ENCODE measurements at places on chromosomes 5 and 9.

GRCh38 chr9:120308495-120308894 lies 271.5 kb downstream of the CDK5RAP2 start:
- no peak for DNase-seq

GRCh38 chr5:167819406-167819805 lies 472.0 kb upstream of the WWC1 start:
- DNase-seq = no peak

DNA sequence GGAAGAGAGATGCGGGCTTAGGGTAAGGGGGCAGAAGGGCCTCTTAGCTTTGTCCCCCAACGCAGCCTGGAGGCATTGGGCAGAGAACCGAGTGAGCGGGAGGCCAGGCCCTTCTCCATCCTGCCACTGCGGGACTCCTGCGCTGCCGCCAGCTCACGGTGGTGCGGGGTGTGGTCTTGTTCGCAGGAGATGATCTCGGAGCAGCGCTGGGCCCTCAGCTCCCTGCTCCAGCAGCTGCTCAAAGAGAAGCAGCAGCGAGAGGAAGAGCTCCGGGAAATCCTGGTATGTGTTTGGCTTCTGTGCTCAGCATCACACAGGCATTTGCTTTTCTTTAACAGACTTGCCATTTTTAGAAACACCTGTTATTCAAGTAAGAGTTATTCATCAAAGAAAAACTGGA lies 41.3 kb downstream of the LRSAM1 start:
- no peak for DNase-seq

GRCh38 chr5:39696672-39697398 lies 272.1 kb upstream of the DAB2 start:
- no peak for DNase-seq

DNA sequence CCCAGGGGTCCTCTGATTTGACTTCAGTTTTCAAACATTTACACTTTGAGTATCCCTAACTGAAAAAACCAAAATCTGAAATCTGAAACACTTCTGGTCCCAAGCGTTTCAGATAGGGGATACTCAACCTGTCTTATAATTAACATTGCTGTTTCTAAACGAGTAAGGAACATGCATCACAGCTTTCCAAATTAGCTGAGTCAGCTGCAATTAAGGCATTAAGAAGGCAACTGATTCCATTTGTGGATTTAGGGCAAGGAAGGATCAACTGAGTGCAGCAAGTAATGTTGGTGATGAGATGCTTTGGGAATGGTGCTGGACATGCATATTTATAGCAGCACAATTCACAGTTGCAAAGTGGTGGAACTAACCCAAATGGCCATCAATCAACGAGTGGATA lies 168.6 kb downstream of the ACER2 start:
- no peak for DNase-seq

DNA sequence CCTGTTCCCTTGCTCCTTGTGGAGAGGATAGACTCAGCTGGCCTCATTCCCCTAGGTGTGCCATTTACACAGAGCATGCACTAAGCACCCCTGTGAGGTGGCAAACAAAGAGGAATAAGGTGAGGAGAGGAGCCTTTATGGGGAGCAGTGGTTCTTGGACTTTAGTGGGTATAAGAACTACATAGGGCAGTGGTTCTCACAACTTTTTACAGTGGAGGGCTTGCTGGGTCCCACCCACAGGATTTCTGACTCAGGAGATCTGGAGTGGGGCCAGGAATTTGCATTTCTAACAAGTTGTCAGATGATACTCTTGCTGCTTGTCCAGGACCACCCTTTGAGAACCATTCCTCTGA lies 42.0 kb downstream of the CSF1R start:
- DNase-seq = no peak

- DNase-seq = no peak
Measured at GRCh38 chr5:72459089-72459661, 48.0 kb downstream of the ZNF366 start.

DNA sequence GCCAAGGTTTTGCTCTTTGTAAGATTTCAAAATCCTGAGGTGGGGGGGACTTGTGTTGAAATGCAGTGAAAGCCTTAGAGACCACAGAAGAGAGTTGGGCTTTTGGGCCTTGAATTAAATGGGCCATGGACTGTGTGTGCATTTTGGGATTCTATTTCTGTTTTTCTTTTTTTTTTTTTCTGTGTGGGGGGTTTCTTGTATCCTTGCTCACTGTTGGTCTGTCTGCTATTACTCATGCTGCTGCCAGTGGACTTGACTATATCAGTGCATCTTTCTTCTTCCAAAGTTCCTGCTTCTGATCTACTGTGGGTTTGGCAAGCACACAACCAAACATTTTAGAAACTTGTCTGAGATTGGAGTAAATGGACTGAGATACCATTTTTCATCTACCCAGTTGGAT lies 344.9 kb downstream of the ARL15 start:
- DNase-seq = no peak

GRCh38 chr9:33651125-33651524 lies 127.1 kb downstream of the ANKRD18B start:
- DNase-seq = no peak

DNA sequence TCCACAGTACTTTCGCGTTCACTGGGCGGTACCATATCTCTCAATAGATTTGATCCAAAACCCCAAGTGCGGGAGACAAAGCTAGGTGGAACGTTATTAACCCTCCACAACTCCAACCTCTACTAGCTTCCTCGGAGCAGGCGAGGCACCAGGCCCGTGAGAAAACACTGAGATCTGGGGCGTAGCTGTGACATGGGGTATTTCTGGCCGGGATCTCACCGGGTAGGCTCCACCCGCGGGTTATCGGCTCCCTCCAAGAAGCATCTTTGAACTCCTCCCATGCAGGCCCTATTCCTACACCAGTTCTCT lies 350 bp upstream of the SLC25A46 start:
- DNase-seq = no peak

DNA sequence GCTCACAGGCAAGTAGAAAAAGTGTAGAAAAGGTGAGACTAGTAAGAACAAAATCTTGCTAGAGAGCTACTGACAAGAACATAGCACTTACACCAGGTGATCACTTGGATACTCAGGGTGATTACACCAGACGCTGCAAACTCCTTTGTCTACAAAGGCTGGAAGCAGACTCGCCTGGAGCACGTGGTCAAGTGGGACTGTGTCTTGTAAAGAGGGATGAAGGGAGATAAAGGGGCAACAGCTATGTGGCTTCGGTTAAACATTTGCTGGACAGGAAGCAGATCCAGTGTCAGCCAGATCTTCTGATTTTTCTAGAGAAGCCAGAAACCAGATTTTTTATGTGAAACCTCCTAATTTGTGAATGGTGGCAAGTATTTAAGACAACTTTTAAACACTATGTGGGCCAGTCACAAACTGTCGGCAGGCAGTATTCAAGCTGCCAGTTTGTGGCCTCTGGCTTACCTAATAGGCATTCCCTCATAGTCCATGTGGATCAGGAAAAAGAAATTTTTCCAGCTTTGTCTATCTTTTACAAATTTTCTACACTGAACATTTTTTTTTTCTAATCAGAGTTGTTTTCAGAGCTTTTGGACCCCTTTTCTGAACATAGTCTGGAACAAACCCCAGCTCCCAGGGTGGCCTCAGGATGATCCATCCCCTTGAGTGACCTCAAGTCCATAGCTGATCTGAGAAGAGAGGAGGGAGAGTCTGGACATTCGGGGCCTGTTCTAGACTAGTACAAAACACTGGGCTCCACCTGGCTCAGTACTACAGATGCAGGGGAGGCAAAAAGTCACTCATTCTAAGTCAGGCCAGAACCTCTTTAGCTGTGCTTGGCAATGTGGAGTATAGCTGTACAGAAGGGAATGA lies 262.9 kb downstream of the ARRDC3 start:
- no peak for DNase-seq

DNA sequence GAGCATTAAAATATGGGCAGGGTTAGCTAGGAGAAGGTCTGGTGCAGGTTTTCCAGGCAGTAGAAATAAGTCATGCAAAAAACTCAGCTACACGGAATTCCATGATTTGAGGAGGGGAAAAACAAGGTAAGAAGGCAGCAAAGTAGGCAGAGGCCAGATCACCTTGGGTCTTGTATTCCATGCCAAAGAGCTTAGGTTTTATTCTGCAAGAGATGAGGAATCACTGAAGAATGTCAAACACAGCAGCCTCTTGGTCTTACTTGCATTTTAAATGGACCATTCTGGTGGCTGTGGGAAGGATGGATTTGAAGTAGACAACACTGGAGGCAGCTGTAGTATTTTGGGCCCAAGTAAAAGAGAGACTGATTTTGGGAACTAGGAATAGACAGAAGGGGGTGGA lies 8.6 kb downstream of the TRPM3 start:
- no peak for DNase-seq

- DNase-seq = no peak
Measured at GRCh38 chr5:133460172-133460758, 152.1 kb downstream of the FSTL4 start.

DNA sequence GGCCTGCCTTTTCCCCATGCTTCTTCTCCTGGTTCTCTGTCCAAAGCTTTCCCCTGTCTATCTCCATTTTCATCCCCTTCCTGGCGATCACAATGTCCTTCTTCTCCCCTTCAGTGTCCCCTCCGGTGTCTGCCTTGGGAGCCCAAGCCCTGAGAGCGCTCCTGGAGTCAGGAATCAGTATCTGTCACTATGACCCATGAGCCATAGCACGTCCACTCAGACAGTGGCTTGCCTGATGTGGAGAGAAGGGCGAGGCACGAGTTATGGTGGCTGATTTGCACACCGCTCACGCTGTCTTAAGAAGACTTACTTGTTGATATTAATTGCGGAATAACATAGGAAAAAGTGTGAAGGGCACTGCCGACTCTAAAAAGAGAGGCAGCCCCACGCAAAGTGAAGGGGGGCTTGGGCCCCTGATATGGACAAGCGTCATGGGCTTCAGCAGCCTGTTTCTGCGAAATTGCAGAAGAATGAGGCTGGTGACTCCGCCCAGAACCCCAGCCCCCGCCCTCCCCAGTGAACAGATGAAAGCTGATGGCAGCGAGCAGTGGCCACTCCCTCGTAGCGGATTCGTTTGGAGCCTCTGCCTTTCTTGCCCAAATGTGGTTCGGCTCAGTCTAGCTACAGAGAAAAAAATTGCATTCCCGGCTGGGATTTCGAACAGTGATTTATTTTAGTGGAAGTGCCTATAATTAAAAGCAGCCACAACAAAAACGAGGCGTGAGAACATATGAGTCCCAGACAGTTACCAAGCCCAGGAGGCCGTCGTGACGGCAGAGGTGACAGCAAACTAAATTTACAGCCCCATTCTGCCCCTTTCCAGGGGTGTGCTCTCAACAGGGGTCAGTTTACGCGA lies 149.8 kb downstream of the ICE1 start:
- no peak for DNase-seq

DNA sequence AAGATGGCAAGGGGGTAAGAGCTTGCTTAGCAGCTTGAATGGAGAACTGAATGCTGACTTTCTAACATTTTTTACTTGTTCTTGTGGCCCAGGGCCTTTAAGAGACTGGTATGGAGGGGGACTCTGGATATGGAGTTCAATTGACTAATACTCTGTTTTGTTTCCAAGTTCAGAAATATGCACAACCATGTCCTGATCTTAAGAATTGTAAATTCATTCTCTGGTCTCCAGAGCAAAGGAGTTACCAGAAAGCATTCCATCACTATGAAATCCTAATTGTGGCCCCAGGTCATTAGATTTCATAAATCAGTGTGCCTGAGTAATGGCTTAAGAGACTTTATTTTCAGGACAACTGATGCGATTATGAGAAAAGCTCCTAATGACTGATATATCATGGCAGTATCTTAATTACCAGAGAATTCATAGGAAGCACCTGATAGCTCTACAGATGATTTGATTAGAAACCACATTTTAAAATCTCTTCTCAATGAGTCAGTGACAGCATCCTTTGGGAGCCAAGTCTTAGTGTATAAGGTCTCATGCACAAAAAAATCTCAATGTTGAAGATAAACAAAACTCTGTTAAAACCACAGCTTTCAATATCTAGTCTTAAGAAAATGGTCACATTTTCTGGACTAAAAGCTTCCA lies 613.6 kb upstream of the KLF4 start:
- DNase-seq = no peak

- DNase-seq = no peak
Measured at GRCh38 chr9:35675732-35676392, 2.1 kb downstream of the CA9 start.

DNA sequence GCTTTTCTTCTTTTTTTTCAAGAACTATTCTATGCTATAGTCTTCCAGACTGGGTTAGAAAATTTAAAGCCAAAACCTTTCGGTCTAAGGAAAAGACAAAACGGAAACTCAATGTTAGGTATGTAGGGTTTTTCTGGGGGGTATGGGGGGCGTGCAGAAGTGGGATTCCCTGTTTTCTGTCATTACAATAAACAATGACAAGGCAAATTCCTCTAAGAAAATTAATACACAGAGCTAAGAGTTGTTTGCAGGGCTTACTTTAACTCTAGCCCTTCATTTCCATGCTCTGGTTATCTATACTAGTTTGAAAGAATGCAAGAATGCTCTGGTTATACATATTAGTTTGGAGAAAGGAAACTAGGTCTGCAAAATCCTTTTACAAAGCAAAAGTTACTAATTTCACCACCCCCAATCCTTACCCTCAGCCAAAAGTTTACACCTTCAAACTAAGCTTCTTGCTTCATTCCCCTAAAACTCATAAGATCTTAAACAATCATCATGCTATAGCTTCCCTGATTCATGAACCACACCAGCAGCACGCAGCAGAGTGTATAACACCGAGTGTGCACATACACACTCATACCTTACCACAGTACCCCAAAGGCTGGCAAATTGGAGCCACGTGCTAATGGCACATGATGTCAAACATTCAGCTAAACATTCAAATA lies 89.1 kb upstream of the NR5A1 start:
- DNase-seq = no peak

DNA sequence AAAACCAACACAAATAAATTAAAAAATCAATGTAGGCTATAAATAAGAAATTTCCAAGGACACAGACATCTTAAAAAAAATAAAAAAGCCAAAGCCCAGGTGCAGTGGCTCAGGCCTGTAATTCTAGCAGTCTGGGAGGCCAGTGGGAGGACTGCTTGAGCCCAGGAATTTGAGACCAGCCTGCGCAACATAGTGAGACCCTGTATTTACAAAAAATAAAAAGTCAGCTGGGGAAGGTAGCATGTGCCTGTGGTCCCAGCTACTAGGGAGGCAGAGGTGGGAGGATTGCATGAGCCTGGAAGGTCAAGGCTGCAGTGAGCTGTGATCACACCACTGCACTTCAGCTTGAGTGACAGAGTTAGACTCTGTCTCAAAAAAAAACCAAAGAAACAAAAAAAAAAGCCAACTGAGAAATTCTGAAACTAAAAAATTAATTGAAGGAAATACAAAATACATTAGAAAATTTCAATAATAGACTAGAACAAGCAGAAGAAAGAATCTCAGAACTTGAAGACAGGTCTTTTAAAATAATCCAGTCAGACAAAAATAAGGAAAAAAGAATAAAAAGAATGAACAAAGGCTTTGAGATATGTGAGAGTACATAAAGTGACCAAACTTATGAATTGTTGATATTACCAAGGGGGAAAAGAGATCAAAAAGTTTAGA lies 149.5 kb upstream of the PANK3 start:
- no peak for DNase-seq

DNA sequence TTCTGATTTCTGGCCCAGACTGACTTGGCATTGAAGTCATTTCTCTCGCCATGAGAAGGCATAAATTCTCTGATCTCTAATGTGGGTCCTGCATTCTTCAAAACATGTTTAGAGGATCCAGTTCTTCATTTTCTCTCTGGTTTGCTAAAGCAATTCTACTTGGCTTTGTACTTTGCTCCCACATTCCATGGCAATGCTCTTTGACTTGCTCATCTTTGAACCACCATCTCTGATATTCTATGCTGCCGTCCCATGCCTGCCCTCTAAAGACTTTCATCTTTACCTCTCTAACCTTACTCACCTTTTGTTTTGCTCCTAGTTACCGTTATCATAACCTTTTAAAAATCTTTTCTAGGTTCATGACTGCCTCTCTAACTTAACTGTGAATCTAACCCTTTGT lies 366.9 kb downstream of the KIF4B start:
- DNase-seq = no peak

GRCh38 chr5:148995791-148996190 lies 67.1 kb downstream of the SH3TC2 start:
- no peak for DNase-seq
